Stimulated activated CD8-positive, alpha-beta memory T cell treated with anti-CD3 and anti-CD28 coated beads, Interleukin-4, amount 100 ng/mL, for 4 hours (primary cell): ENCODE measurements at places on chromosomes 16 and 17.

DNA sequence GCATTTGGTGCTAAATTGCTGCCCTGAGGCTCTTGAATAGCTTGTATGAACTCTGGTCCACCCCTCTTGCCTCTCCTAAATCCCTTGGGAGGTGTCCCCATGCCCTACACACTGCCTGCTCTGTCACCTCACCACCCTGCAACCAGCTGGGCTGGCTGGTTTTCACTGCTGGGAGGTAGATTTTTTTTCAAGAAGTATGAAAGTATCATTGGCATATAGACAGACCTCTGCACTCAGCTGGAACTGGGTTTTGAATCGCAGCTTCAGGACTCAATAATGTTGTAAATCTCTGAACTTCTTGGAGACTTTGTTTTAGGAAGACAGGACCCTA is 184.9 kb downstream of the MSI2 start:
- DNase-seq = no peak

GRCh38 chr17:7313088-7313889 is 1.9 kb downstream of the GPS2 start:
- no peak for DNase-seq

DNA sequence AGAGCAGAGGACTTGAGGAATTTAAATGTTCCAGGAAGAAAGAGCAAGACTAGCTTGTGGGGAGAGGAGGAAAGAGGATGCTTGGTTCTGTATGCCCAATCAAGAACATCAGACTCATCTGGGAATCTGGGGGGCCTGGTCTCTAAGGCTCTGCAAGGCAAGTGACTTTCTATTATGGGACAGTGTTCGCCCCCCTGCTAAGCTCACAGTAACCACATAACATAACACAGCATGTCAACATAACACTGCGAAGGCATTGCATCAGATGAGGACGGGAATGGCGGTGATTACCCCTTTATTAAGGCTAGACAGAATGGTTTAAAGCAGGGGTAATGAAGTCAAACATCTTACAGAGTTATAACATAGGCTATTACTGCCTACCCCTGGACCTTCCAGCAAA is 176.6 kb upstream of the IRX6 start:
- DNase-seq = no peak

DNA sequence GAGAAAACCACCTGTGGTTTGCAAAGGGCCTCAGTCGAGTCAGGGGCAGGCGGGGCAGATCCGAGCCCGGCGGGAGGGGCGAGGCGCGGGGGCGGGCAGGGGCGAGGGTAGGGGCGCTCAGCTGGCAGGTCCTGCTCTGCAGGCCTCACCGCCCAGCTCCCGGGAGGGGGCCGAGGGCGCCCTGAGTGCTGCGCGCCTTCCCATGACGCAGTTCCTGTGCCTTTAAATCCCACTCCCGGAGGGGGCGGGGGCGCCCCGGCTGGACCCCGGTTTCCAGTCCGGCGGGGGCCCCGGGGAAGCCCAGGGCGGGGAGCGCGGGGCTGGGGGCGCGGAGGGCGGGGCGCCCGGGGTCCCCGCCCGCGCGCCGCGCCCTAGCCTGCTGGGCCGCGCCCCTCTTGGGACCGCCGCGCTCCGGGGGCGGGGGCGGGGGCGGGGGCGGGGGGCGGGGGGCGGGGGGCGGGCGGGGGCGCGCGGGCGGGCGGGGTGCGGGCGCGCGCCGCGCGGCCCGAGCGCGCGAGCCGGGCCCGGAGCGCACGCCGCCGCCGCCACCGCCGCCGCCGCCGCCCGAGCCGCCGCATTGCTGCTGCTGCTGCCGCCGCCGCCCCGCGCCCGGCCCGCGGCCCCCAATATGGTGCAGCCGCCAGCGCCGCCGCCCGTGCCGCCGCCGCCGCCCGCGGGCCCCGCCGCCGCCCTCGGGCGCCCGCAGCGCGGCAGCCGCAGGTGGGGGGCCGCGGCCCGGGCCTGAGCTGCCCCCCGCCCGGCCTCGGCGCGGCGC is at the start of gene JPH3:
TSS of gene JPH3 (plus strand) at position 508 of the 775 bp plus-strand sequence. CDS start 639 bp downstream, outside the sequence.
- DNase-seq = no peak

DNA sequence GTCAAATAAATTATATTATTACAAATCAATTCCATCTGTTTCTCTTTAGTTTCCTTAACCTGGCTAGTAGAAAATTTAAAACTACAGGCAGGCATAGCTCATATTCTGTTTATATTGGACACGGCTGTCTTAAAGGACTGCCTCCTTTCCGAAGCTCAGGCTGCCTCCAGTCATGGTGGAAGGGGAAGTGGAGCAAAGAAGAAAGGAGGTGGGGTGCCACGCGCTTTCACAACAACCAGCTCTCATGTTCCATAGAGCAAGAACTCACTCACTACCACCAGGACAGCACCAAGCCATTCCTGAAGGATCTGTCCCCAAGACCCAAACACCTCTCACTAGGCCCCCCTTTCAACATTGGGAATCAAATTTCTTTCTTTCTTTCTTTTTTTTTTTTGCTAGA is 149.3 kb upstream of the KCNJ18 start:
- no peak for DNase-seq
